ENCODE measurements at places on chromosomes 2 and 18.

DNA sequence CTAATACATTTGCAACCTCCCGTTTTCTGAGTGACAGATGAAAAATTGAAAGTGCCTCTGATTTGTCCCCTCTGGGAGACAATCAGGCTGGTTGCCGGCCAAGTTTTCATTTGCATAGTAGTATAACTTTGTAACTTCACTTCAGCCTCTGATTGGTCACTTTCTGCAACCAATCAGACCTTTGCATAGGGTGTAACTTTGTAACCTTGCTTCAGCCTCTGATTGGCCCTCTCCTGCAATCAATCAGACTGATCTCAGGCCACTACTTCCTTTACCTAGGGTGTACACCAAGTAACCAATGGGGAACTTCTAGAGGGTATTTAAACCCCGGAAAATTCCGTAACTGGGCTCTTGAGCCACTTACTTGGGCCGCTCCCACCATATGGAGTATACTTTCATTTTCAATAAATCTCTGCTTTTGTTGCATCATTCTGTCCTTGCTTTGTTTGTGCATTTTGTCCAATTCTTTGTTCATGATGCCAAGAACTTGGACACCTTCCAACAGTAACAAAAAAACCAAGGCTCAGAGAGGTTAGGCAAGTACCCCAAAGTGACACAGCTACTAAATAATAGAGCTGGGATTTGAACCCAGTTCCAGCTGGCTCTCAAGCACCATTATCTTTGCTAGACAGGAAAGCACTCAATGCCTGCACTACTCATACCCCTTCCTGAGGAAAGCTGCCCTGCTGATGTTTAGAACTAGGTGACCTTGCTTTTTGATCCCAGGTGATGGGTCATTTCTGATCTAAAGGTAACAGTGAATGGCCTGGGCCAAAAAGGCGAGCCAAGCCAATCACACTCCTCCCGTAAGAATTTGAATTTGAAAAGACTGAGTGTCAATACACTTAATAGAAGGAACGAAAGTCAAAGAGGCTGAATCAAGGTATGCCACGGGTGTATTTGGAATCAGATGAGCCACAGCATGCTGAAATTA, 10.9 kb upstream of the MYOM1 start:
- DNase-seq = peak; percentile 68

DNA sequence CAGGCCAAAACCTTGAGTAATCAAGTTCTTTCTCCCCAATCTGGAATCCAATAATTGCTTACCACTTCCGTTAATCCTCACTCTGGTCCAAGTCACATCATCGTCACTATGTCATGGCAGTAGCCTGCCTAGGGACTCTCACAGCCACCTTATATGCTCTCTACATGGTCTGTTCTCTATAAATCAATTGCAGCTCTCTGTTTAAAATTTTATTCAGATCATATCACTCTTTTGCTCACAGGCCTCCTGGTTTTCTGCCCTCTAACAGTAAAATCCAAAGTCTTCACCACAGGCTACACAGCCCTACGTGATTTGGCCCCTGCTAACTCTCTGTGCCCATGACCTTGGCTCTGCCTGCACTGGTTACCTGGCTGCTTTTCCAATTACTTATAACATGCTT, 188.7 kb downstream of the STK39 start:
- no peak for DNase-seq

DNA sequence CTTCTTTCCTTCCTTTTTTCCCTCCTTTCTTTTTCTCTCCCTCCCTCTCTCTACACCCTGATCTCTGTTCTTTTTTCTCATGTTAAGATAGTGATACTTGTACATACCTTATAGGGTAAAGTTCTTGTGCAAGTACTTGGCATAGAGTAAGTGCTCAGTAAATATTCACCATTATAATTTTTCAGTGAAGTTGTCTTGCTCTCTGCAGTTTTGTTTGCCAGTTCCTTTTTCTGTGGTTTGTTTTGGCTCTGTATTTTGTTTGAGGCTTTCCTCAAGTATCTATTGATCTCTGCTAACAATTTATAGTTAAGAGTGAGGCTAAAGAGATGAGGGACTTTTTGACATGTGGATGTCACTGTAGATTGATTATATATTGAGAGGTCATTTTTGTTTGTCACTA, 48.0 kb downstream of the MTX2 start:
- DNase-seq = peak; percentile 6

- no peak for DNase-seq
Measured at GRCh38 chr2:50769406-50770181, 262.3 kb downstream of the NRXN1 start.

- no peak for DNase-seq
Measured at GRCh38 chr2:240249423-240250149, 109.1 kb upstream of the OTOS start.

DNA sequence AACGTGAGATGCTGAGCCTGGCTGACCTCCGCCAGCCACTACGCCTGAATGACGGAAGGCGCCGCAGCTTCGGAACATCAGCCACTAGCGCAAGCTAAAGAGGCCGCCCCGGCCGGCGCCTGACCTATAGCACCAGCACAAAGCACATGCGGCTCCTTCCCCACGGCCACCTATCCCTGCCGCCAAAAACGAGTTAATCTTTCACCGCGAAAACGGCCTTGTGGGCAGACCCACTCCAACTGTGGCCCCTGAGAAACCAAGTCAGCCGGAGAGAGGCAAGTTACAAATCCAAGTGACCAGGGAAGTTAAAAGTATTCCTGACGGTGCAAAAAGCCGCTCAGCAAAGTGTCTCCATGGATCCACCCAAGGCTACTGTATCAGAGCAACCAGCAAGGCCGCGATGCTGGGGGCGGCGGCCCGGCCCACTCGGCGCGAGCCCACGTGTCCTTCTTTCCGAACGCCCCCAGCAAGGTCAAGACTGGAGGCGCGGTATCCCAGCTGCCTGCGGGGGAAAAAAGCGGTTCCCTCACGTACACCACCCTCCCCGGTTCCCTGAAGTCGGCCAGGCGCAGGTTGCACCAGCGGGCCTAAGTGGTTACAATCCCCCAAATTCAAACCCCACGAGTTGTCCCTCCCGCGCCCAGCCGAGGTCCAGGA, 575 bp downstream of the HSPD1 start:
- peak; percentile 52 for DNase-seq

GRCh38 chr18:41458376-41458775, 496.7 kb upstream of the PIK3C3 start:
- DNase-seq = no peak

DNA sequence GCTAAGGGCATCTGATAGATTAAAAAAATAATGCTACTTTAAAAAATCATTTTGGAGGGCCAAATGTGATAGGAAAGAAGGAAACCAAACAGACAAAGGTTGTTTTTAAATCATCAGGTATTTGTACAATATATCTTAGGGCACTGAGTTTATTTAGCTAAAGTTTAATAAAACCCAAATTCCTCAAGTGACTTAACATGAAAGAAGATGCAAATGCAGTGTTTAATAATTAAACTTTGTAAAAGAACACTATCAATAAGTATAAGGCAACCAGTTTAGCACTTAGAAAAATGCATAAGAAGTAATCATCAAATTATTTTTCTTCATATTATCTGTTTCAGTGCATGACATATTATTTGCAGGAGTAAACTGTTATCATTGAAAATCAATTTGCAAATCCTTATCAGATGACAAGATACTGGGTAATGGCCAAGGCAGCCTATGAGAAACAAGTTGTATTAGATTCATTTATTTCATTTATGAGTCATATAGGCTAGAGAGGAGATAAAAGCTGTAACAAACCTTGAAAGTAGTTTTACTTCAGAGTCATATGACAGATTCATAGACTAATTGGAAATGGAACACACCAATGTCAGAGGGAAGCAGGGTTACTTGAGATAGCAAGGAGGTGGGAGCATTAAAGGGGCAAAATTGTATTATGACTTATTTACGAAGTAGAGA, 165.5 kb downstream of the GCA start:
- no peak for DNase-seq

DNA sequence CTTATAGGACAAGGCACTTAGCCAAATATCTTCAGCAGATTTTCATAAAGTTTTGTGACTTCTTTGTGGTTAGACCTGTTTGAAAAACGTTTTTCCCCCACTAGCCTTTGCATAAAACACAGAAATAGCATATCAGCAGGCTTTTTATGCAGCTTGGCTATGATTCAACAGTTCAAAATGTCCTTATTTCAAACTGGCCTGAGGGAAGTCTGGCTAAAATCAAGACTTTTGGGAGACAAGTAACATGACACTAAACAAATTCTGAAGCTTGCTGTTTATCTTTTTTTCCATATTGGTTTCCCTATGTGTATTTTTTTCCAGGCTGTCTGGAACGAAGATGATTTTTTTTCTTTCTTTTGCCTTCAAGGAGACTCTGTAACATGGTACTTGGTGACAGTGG, 95.1 kb upstream of the L3MBTL4 start:
- peak; percentile 37 for DNase-seq

DNA sequence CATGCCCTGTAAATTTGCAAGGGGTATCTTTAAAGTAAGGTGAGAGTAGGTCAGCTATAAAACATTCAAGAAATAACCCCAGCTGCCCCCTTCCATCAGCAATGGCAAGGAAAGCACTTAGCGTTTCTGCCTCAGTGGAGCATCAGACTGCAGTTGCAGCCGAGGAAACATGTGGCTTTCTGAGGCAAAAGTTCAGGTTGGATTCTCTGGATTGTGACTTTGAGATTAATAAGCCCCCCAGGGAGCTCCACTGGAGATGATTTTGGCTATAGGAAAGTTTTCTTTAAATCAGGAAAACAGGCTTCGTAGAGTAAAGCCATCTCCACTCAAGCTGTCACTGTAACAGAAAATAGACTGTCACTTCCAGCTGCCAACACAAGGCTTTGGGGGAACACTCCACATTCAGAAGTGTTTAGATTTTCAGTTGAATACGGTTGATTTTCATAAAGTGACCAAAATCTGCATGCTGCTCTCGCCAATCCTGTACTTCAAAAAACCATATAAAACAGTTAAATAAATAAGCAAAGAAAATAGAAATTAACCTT, 15.3 kb upstream of the RIT2 start:
- no peak for DNase-seq

DNA sequence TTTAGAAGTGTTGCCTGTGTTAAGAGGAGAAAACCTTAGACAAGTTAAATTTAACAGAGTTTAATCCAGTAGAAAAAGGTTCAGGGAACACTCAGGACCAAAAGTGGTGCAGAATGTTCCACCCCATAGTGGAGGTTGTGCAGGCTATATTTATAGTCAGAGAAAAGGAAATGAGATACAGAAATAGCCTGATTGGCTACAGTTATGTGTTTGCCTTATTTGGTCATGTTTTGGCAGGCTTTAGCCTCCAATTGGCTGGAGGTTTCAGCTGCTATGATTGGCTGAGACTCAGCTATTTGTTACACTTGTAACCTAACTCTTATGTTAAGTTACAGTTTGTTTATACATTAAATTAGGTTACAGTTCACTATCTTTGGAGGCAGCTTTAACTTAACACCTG, 4.2 kb downstream of the STAMBP start:
- peak; percentile 41 for DNase-seq

DNA sequence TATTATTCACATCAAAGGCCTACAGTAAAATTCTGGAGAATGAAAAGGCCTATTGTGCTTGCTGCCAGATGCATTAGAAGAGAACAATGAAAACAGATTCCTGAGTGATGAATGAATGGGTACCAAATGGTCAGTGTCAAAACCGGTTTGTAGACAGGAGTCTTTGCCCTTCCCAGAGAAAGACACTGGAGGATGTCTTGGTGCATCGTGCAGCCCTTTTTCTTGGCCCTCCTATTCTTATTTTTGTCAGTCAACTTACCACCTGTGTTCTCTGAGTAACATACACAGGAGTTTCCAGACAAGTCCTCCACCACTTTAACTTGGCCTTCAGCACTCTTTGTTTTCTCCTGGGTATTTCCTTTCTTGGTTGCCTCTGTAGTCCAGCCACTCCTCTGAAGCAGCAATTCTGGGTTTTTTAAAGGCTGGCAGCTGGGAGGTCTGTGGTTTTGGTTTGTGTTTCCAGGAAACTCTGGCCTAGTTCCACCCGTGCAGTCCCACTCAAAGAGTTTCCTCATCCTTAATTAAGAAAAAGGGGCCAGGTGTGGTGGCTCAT, 29.4 kb downstream of the PSTPIP2 start:
- DNase-seq = peak; percentile 70

GRCh38 chr2:177771191-177771590, 301.4 kb downstream of the PDE11A start:
- no peak for DNase-seq

DNA sequence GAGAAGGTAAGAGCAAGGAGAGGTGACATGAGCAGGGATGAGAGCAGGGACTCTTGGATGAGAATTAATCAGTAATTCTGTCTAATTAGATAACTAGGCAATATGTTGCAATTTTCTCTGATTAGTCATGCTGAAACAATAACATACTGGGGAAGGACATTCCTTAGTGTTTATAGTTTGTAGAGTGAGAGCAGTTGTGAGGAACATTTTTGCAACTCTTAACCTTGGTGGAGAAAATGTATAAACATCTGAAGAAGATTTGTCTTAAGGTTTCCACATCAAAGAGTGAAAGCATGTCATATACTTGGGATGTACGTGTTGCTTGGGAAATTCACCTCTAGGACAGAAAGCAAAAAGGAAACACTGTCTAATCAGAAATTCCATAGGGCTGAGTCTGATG, 955.4 kb upstream of the FANCL start:
- no peak for DNase-seq

- DNase-seq = peak; percentile 98
Measured at GRCh38 chr2:121075006-121075551, 209.9 kb downstream of the TFCP2L1 start.

DNA sequence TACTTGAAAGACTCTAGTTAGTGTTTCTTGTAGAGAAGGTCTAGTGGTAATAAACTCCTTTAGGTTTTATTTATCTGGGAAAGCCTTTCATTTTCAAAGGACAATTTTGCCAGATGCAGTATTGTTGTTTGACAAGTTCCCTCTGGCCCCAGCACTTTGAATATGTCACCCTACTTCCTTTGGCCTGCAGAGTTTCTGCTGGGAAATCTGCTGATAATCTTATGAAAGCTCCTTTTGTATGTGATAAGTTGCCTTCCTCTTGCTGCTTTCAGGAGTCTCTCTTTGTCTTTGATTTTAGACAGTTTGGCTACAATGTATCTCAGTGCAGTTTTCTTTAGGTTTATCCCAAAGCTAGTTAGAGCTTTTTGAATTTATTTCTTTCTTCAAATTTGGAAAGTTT, 106.2 kb upstream of the L3MBTL4 start:
- no peak for DNase-seq

DNA sequence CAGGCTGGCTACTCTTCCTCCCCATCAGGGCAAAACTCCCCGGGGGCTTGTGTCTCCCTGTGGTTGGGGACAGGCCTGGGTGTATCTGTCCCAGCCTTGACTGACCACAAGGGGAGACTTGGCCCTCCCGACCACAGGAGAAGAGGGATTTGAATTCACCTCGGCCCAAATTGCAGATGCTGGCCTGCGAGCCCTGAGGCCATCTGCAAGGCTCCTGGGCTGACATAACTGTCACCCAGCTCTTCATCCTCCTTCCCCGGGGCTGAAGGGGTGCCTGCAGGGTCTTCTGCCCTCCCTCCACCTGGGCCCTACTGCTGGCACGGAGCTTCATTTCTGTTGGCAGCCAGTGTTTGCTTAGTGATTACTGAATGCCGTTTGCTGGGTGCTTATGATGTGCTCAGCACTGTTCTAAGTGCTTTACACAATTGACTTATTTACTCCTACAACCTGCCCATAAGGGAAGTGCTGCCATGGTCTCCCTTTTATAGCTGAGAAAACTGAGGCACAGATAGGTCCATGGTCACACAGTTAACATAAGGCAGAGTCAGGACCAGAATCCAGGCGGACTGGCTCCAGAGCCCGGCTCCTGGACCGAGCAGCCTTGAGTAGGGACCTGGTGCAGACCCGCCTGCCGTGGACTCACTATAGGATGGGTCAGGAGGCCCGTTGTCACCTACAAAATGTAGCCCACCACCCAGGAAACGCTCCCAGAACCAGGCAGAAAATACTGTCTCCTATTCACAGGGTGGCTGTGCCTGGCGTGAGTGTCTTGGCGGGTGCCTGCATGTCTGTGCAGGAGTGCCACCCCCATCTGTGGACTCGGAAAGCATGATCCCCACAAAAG, 18.9 kb downstream of the STEAP3 start:
- no peak for DNase-seq
